T-helper 2 cell treated with Interferon-gamma antibody and Interleukin-4, amounts not matched to agents 100 ng/mL and 5 ng/mL, for 36 hours (primary cell): ENCODE measurements at places on chromosomes 7 and 10. TPM values are rescaled to one million over a fixed set of nuclear protein-coding genes. Genes with fewer than 3 reads are reported as not detected.

The PRR15 gene
- not detected in 2 replicates for total RNA-seq

The AKR1C4 gene
- not detected in 2 replicates for total RNA-seq

The HIF1AN gene
- 53.4 and 54.7 TPM in 2 replicates for total RNA-seq

The NKX1-2 gene
- not detected in 2 replicates for total RNA-seq

The FIS1 gene
- 112 and 113 TPM in 2 replicates for total RNA-seq
